ENCODE measurements at places on chromosomes 4 and X.

- DNase-seq, result no peak
Measured at GRCh38 chr4:10875144-10875799, 190.7 kb upstream of the CLNK start.

GRCh38 chr4:128291096-128291495 lies 3.5 kb upstream of the PGRMC2 start:
- DNase-seq, result no peak

- DNase-seq, result no peak
Measured at GRCh38 chr4:6404611-6405396, 67.6 kb downstream of the PPP2R2C start.

GRCh38 chr4:177403746-177404145 lies 38.5 kb downstream of the AGA start:
- no peak for DNase-seq

- no peak for DNase-seq
Measured at GRCh38 chr4:69882150-69882549, 22.2 kb upstream of the SULT1E1 start.

GRCh38 chrX:17743913-17744312 lies 6.6 kb downstream of the SCML1 start:
- DNase-seq, result no peak

GRCh38 chrX:10926404-10926803 lies 184.7 kb upstream of the HCCS start:
- no peak for DNase-seq

DNA sequence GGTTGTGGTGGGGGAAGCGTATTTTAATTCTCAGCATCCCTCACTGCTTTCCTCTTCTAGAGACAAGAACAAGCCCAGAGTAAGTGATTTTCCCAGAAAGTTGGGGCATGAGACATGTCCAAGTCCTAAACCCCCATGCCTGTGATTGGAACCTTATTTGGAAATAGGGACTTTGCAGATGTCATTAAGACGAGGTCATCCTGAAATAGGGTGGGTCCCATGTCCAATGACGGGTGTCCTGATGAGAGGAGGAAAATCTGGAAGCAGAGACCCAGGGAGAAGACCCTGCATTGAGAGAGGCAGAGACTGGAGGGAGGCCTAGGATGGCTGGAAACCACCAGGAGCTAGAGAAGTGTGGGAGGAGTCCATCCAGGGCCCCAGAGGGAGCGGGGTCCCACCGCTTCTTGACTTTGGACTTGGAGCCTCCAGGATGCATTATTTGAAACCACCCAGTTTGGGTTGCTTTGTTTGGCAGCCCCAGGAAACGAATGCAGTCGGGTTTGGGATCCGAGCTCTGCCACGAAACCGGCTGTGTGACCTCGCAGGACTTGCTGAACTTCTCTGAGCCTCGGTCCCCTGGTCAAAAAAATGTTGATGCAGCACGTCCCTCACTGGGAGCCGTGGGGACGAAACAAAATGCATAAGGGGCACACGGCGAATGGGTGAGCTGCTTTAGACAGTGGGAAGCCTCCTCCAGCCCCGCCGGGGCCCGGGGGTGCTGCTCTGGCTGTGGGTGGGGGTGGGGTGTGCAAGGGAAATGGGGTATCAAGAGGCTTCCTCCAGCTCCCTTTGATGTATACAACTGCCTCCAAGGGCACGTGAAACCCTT lies 113.9 kb downstream of the CPZ start:
- no peak for DNase-seq

DNA sequence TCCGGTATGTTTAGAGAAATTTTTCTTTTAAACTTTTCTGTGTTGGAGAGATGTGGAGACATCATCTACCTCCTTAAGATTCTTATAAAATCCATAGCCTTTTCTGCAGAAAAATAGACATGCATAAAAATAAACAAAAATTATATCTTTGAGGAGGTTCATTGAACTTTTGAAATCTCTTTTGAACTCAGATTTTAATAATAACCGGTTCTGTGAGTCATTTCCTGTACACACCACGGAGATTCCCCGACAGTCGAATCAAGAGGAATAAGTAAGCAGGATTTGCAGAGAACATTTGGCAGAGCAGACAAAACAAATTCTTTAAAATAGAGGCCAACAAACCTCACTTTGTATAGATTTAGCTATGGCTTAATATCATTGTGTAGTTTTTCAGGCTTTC lies 918.7 kb upstream of the POU3F4 start:
- DNase-seq, result no peak

DNA sequence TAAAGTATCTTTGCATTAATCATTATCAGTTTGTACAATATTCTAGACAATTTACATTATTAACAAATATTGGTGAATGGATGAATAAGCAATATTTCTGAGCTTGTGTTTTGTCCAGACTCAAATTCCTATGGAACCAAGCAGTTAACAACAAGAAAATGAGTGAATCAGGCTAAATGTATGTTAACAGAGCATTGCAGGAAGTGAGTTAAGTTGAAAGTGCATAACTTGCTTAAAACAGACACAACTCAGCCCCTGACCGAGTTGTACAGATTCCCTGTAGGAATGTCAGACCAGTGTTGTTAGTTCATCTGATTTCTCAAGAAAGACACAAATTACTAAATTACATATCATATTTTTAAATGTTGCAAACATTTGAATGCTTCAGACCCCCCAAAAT lies 23.7 kb upstream of the CSN1S1 start:
- no peak for DNase-seq

DNA sequence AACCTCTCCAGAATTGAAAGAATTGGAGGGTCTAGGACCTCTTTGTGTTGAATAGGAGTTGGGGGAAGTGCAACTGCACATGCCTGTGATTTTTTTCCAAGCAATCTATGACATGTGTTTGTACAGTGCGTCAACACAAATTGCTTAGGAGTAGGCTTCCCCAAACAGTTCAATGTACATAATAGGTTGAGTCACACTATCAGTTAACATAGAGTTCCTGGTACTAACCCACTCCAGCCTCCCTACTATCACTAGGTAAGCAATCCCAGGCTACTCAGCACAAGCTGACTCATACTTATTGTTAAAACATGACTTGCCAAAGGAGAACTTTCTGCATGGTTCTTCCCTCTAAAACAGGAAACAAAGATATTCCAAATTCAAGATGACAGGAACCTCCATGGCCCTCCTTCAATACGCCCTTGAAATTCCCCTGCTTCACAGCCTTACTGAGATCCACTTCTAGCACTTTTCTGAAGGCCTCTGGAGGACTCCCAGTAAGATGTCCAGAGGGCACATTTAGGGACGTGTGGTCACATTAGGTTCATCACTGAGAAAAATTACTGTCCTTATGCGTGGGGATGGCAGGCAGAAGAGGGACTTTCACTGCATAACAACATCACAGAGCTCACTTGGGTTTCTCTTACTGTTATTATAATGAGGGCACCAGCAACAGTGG lies 8.4 kb upstream of the VSIG1 start:
- DNase-seq, result no peak

- no peak for DNase-seq
Measured at GRCh38 chr4:120281581-120281980, 214.9 kb upstream of the MAD2L1 start.

- no peak for DNase-seq
Measured at GRCh38 chrX:135112096-135112729, 8.1 kb downstream of the ETDB start.

GRCh38 chr4:155906554-155907247 lies 3.2 kb downstream of the TDO2 start:
- DNase-seq, result no peak

DNA sequence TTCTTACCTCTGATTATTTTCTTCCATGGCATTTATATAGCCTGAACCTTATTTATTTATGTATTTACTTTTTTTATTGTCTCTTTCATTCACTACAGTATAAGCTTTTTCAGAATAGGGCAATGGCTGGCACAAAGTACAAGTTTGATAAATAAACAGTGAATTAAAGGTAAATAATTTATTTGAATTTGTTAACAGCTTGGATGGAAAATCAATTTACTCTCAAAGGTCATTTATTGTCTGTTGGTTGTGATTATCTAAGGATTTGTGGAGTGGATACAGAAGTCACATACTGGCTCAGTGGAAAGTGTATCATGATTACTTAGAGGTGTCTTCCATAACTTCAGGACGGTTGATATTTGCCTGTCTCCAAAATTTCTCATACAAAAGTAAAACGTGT lies 2472.9 kb downstream of the PCDH7 start:
- DNase-seq, result no peak

- no peak for DNase-seq
Measured at GRCh38 chrX:150355913-150356312, 7.2 kb upstream of the MAMLD1 start.

- DNase-seq, result no peak
Measured at GRCh38 chrX:39841604-39842003, 256.2 kb downstream of the BCOR start.

GRCh38 chr4:42371305-42372252 lies 25.7 kb upstream of the SHISA3 start:
- DNase-seq, result no peak

GRCh38 chrX:150610446-150610845 lies 42.0 kb downstream of the MTM1 start:
- DNase-seq, result no peak

- no peak for DNase-seq
Measured at GRCh38 chr4:16967722-16968121, 69.3 kb upstream of the LDB2 start.

DNA sequence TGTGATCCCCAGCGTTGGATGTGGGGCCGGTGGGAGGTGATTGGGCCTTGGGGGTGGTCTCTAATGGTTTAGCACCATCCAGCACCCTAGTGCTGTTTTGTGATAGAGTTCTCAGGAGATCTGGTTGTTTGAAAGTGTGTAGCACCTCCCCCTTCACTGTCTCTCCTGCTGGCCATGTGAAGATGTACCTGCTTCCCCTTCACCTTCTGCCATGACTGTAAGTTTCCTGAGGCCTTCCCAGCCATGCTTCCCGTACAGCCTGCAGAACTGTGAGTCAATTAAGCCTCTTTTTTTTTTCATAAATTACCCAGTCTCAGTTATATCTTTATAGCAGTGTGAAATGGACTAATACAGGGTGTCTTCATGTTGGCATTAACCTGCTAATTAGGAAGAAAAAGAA lies 19.3 kb upstream of the TBC1D14 start:
- DNase-seq, result no peak

- DNase-seq, result no peak
Measured at GRCh38 chr4:105350859-105351490, 122.9 kb downstream of the PPA2 start.

DNA sequence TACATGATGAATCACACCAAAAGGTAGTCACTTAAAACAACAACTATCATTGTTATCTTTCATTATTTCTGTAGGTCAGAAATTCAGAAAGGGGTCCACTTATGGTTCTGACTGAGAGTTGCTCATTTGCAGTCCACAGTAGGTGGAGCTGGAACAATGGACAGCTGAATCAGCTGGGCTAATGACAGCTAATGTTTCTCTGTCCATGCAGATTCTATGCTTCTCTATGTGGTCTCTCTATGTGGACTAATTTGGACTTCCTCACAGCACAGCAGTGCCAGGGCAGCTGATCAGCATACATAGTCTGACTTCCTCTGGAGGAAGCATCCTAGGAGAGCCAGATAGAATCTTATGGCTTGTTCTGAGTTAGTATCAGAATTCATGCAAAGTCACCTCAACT lies 131.7 kb upstream of the INTU start:
- DNase-seq, result no peak

DNA sequence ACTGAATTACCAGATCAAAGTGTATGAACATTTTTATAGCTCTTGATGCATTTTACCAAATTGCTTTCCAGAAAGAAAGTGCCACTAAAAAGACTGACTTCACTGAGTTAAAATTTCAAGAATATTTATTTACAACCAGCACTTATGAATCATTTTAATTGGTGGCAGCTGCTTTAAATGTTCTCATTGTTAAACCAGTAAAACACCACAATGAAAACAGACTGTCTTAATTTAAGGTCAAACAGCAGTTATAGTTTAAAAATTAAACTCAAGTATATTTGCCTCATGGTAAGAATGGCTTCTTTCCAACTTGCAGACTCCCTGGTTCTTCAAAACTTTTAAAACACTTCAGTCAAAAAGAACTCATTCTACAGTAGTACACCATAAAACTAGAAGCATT lies 36.9 kb downstream of the AMMECR1 start:
- no peak for DNase-seq

- DNase-seq, result no peak
Measured at GRCh38 chrX:11886745-11887144, 128.7 kb downstream of the MSL3 start.

- DNase-seq, result no peak
Measured at GRCh38 chr4:8287343-8288280, 18.1 kb downstream of the HTRA3 start.

- DNase-seq, result no peak
Measured at GRCh38 chr4:147547314-147548056, 66.6 kb downstream of the EDNRA start.

DNA sequence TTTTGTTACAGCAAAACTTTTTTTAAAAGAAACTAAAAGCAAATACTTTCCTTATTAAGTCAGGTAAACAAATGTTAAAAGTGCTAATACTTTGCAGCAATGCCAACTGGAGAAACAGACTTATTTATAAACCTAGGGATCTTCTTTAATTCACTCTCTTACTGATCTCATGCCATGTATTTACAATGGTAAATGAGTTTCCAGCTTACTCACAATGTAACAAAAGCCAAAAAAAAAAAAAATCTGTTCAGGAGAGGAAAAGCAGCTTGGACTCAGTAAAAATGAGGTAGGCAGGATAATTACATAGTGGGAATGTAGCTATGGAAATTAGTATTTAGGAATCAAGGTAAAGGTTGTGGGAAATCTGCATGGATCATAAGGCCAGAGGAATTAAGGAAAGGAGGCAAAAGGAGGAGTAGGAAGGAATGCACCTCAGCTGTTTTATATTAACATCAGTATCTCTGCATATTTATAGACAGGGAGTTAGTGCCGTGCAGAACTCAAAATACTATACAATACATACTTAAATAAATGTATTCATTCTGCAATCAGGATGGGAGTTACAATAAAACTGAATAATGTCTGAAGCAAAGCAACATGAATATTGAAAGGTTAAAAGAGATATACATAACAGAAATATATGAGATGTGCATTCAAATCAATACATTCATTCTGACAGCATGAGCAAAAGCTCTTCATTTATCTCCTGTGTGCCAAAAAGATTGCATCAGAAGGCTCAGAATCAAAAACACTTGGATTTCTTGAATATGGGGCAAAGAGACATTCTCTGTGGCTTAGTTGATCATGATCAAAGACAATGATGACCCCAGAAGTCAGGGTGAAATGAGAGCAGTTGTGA lies 57.9 kb upstream of the ETNPPL start:
- DNase-seq, result no peak

Data from stimulated activated CD8-positive, alpha-beta memory T cell treated with anti-CD3 and anti-CD28 coated beads, Interleukin-4, amount 100 ng/mL, for 1 hour (primary cell).